ENCODE measurements at places on chromosomes 4 and X.

GRCh38 chrX:101744085-101744484 lies 84.4 kb upstream of the ARMCX2 start:
- DNase-seq, result peak; percentile 32

DNA sequence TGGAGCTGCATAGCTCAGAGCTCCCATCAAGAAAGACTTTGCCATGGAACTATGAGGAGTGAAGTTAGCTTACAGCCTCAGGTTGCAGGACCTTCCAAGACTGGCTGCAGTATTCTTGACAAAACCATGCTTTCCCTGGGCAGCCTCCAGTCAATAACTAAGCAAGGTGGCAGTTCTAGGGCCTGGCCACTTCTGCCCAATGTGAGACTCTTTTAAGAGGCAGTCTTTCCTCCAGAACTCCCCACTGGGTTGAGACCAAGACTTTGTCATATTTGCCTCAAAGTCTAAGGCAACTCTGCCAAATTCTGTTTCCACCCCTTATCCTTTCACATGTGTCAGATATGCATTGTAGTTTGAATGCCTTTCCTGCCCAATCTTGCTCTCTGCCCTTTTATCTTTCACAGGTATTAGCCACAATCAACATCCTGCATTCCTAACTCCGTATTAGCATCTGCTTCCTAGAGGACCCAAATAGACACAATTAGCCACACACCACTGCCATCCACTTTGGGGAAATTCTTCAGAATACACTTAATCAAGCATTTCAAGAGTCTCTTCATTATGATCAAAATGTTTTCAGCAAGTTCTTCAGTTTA lies 17.7 kb upstream of the SLC25A43 start:
- no peak for DNase-seq

GRCh38 chr4:86561256-86561655 lies 32.9 kb upstream of the PTPN13 start:
- no peak for DNase-seq

DNA sequence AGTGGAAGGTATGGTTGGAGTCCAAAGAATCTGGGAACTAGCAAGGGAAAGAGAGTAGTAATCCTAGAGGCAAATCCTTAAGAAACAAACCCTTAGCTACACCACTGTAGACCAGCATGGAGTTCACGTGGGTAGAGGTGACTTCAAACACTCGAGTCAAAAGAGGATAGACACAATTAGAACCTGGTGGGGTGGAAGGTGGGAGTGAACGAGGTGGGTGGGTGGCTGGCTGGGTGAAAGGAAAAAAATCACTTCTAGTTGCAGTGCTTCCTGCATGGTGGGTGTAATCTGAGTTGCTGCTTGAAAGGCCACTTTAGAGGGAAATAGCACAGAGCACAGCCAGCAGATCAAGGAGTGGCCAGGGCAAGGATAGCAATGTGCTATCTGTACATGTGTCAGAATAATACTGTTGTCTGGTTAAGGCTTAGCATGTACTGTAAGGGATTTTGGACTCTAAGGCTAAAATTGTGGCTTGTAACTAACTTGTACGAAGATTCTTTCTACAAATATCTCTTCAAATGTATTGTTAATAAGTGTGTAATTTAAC lies 356.2 kb downstream of the GRIA2 start:
- no peak for DNase-seq

GRCh38 chr4:153426207-153426885 lies 39.8 kb upstream of the TMEM131L start:
- no peak for DNase-seq

DNA sequence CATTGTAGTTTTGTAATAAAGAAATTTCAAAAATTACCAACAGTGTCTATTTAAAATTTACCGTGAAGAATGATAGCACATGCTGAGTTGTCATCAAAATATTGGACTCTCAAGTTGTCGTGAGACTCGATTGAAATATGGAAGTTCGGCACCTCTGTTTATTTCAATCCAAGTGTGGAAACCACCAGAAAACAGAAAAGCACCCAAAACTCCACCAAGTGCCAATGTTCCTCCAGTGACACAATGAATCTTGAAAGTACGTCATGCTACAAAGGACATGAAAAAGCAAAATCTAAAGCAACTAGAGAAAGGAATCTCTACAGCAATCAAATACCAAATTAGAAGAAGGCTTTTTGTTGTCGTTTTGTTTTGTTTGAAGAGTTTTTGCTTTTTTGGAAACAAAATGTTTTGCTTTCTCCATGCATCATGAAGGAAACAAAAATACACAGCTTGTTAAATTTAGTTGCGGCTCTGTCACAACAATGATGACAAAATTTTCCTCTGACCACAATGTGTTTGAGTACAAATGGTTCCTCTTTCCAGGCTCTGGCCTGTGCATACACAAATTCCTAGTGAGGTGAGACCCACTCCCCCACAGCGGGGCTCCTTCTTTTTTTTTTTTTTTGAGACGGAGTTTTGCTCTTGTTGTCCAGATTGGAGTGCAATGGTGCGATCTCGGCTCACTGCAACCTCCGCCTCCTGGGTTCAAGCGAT lies 9.6 kb upstream of the IL13RA1 start:
- DNase-seq, result no peak

DNA sequence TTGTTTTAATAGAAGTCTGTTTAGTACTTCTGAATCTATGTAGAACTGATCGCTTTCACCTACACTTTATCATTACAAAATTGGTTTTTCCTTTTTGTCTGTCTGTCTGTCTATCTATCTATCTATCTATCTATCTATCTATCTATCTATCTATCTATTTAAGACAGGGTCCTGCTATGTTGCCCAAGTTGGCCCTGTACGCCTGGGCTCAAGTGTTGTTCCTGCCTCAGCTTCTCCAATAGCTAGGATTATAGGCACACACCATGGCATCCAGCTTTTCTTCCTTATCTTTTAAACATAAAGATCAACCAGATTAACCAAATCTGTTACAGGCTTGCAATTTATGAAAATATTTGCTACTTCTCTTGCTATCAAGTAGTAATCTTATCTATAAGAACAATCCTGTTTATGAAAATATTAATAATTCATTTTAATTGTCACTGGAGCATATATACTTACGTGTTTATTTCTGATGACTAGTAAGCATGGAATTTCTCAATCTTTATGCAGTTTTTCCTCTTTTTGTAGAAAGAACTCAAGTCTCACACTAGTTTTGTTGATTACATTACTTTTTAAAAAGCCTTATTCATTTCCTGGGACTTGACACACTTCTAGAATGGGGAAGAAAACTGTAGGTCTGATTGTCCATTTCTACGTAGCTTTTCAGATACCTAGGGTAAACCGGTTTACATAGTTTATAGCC lies 24.5 kb downstream of the KIAA0232 start:
- DNase-seq, result no peak
